ENCODE measurements at places on chromosomes 6 and 20. TPM values are rescaled to one million over a fixed set of nuclear protein-coding genes. Genes with fewer than 3 reads are reported as not detected.

HLA-DMB gene
- under 0.01 TPM for total RNA-seq

TREM2 gene
- not detected for total RNA-seq

CYP21A2 gene
- 0.22 TPM for total RNA-seq

RCAN2 gene
- not detected for total RNA-seq

PBOV1 gene
- total RNA-seq: not detected

PACSIN1 gene
- total RNA-seq: not detected

MROH8 gene
- 3.1 TPM for total RNA-seq

C20orf204 gene
- 2.0 TPM for total RNA-seq

B4GALT5 gene
- 16.6 TPM for total RNA-seq

RGS17 gene
- under 0.01 TPM for total RNA-seq

CST7 gene
- total RNA-seq: not detected

WFDC10B gene
- not detected for total RNA-seq

MYLIP gene
- 20.4 TPM for total RNA-seq

KIF25 gene
- not detected for total RNA-seq

PTGIS gene
- total RNA-seq: 0.11 TPM

RBM38 gene
- total RNA-seq: 6.4 TPM

PSMB8 gene
- total RNA-seq: 11.8 TPM

HLA-G gene
- 1.8 TPM for total RNA-seq

TRERF1 gene
- 5.9 TPM for total RNA-seq

PET117 gene
- total RNA-seq: 11.0 TPM

SNAP25 gene
- not detected for total RNA-seq

BPIFA1 gene
- total RNA-seq: not detected

BTBD9 gene
- total RNA-seq: 8.5 TPM

CDSN gene
- total RNA-seq: 69.1 TPM
